ENCODE measurements at places on chromosomes 1 and 21.

- DNase-seq: no peak
These were observed 3.0 kb downstream of the A3GALT2 start for GRCh38 chr1:33317946-33318345.

GRCh38 chr1:78318011-78318410 is 172.8 kb upstream of the PTGFR start:
- DNase-seq: no peak

DNA sequence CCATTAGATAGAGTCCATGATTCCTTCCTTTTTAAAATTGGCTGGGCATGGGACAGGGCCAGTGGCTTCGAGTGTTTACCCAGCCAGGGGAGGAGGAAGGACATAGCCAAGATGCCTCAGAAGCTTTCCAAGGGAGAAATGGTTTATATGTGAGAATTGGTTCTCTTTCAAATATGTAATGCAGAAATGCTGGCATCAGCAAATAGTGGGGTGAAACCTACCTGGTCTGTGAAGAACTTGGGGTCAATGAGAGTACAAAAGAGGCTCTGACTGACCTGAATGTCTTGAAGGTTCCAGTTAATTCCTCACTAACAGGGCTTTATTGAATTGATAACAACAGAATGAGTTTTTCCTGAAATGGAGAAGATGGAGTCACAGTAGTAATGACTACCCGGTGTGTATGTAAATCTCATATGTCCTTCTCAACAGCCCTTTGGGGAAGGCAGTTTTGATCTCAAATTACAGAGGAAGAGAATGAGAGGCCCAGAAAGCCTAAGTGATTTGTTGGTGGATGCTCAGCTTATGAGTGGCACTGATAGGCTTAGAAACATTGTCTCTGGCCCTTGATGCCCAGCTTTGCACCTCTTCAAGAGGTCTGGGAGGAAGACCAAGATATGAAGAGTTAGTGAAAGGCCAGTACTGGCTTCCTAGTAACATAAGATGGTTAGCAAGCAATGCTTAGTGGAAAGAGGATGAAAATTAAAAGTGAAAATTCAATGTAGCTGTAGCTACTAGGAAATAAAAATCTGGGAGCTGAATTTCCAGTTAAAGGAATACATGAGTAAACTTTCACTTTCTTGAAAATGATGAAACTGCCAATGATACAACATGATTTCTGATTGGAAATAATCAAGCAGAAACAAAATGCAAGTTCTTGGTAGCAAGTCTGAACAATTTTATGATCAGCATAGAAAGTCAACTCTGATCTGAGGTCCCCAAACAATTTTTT is 2.7 kb downstream of the ATF3 start:
- DNase-seq: no peak

DNA sequence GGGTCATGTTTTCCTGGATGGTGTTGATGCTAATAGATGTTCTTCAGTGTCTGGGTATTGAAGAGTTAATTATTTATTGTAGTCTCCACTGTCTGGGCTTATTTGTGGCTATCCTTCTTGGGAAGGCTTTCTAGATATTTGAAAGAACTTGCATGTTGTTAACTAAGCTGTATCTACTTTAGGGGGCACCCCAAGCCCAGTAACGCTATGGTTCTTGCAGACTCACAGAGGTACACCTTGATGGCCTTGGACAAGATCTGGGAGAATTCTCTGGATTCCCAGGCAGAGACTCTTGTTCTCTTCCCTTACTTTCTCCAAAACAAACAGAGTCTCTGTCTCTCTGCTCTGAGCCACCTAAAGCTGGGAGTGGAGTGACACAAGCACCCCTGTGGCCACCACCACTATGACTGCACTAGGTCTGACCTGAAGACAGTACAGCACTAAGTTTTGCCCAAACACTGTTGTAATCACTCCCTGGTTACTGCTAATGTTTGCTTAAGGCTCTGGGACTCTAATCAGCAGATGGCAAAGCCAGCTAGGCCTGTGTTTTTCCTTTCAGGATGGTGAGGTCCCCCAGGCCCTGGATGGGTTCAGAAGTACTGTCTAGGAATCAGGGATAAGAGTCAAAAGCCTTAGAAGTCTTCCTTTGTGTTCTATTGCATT is 76.5 kb upstream of the C1orf21 start:
- no peak for DNase-seq

DNA sequence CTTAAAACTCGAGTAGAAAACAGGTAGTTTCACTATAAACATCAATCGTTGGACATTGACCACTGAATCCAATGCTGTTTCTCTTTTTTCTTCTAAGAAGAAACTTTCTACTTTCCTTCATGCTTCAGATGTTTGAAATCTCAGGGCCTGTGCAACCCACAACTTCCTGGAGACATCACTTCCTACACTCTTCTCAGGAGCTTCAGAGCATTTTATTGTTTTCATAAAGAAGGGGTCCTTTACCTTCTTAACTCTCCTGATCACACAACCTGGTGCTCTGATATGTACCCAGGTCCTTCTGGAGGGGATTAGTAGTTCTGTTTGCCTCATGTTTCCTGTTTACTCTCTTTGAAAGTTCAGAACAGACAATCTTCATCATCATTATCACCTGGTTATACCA is 113.0 kb upstream of the VAV3 start:
- DNase-seq: no peak

GRCh38 chr1:92748138-92748537 is 36.8 kb downstream of the EVI5 start:
- no peak for DNase-seq

DNA sequence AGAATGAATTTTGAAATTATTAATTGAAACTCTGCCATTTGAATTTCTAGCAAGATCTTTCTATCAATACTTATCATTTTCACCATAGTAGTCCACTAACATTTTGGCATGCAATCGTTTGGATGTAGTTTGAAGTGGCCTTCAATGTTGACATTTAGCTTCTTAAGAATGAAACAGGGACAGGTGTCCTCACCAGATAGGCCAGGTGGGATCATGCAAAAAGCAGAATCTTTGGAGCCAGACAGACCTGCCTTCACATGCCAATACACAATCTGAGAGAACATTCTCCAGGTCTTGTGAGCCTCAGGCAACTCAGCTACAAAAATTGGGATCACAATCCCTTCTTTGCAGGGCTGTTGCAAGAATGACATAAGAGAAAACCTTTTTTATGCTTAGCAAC is 18.3 kb upstream of the HSPA13 start:
- no peak for DNase-seq

DNA sequence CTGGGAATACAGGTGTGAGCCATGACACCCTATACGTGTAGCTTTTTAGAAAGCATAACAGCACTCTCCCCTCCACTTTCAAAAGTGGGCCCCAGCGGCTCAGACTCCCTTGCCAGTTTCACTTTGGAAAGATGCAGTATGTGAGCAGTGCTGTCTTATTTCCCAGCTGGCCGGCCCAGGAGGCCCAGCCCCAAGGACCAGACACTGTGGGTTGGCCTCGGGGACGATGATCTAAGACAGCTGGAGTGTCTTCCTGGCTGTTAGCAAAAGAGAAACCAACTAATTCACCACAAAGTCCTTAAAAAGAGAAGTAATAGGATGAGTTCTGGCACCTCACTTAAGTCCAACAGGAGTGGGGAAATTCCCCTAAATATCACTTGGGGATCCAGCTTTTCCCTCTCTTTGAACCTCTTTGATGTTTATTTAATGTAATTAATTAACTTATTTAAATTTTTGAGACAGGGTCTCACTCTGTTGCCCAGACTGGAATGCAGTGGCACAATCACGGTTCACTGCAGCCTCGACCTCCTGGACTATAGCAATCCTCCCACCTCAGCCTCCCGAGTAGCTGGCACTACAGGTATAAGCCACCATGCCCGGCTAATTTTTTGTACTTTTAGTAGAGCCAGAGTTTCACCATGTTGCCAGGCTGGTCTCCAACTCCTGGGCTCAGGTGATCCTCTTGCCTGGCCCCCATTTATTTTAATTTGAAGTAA is 17.6 kb upstream of the CLIC4 start:
- DNase-seq: no peak

- no peak for DNase-seq
These were observed 82.2 kb upstream of the SOD1 start for GRCh38 chr21:31577271-31577670.

DNA sequence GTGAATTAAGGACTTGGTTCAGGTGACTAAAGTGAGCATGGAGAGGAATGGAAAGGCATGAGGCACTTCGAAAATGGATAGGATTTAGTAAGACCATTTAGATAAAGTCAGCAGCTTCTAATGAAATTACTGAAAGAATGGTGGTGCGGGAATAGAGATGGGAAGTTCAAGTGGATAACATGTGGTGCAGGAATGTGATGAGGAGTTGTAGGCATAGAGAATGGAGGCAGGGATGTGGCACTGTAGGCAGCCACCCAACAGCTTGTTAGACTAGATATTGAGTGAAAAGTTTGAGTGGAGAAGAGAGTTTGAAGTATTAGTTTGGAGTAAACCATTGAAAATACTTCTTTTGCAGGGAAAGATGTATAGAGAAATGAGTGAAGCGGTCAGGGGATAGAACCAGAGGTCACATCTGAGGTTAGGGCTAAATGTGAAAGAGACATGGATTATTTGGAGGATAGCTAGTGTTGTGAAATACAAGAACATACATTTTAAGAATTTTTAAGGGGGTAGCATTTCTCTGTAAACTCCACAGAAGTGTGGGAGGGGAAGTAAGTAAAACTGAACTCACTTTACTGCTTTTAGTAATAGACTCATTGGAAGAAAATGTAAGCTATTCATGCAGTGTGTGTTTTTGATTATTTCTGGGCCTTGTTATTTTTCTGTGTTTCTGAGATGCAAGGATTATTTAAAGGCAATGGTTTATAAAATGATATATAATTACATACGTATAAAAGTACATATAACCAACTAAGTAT is 46.2 kb downstream of the DYRK1A start:
- no peak for DNase-seq
